ENCODE measurements at places on chromosomes 16 and 17. TPM values are rescaled to one million over a fixed set of nuclear protein-coding genes. Genes with fewer than 3 reads are reported as not detected.

Gene ZNF785
- 24.8 TPM for total RNA-seq

Gene OSGIN1
- total RNA-seq = 0.85 TPM

Gene NPIPA2
- 2.6 TPM for total RNA-seq

Gene CACNG3
- total RNA-seq = not detected

Gene C16orf74
- 3.6 TPM for total RNA-seq

Gene IGSF6
- 1.7 TPM for total RNA-seq

Gene TELO2
- total RNA-seq = 57.1 TPM

Gene ANKS4B
- not detected for total RNA-seq

Gene DBF4B
- total RNA-seq = 27.7 TPM

Gene BICDL2
- 1.6 TPM for total RNA-seq

- no peaks in the 10 kb centered on the region for H3K4me1 ChIP-seq
- H3K4me3 ChIP-seq = no peak overlapping the region
- H3K27me3 ChIP-seq = peaks cover 22% of the 10 kb centered on the region
- no peaks in the 10 kb centered on the region for H3K36me3 ChIP-seq
- DNase-seq = no peak
These were observed 22.8 kb downstream of the GJC1 start for GRCh38 chr17:44807093-44807816.

DNA sequence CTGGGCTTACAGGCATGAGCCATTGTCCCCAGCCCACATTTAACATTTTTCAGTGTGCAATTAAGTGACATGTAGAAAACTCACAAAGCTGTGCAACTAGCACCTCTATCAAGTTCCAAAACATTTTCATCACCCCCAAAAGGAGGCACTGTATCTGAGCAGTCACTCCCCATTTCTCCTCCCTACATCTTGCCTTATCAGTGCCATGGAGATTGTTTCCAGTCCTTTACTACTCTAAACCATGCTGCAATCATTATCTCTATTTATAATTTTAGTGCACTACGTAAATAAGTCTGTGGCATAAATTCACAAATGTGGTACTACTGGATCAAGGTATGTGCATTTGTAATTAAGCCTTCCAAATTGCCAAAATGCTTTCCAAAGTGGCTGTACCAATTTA, 7.6 kb downstream of the MRPS23 start:
- no peak overlapping the region for H3K27ac ChIP-seq
- peaks cover 6% of the 10 kb centered on the region for H3K4me1 ChIP-seq
- no peak overlapping the region for H3K4me3 ChIP-seq
- DNase-seq = no peak

GRCh38 chr16:49739381-49739780, 116.5 kb downstream of the ZNF423 start:
- H3K27ac ChIP-seq = no peak overlapping the region
- H3K36me3 ChIP-seq = no peaks in the 10 kb centered on the region
- H3K4me1 ChIP-seq = no peaks in the 10 kb centered on the region
- DNase-seq = no peak
- H3K4me3 ChIP-seq = no peak overlapping the region

- H3K27ac ChIP-seq = no peak overlapping the region
- H3K27me3 ChIP-seq = no peaks in the 10 kb centered on the region
- H3K4me3 ChIP-seq = no peak overlapping the region
- no peak for DNase-seq
- no peaks in the 10 kb centered on the region for H3K36me3 ChIP-seq
- no peaks in the 10 kb centered on the region for H3K4me1 ChIP-seq
These were observed 314.2 kb downstream of the FOXL1 start for GRCh38 chr16:86892509-86892908.

GRCh38 chr17:2716649-2717048, 5.1 kb upstream of the CLUH start:
- H3K4me1 ChIP-seq = peaks cover 12% of the 10 kb centered on the region
- DNase-seq = no peak
- H3K27me3 ChIP-seq = no peaks in the 10 kb centered on the region

DNA sequence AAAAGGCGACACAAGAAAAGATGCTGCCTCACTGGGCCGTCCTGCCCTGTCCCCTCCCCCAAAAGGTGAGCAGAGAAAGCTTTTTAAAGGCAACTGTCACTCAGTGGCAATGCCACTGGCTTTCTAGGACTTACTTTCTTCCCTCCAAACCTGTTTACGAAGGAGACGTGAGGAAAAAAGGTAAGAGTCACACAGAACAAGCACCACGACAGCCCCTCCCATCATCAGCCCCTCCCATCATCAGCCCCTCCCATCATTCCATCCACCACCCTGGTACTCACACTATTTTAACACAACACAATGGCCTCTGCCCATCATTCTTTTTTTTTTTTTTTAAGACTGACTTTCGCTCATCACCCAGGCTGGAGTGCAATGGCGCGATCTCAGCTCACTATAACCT, 77.1 kb downstream of the NXN start:
- peaks cover 6% of the 10 kb centered on the region for H3K4me1 ChIP-seq
- H3K27ac ChIP-seq = no peak overlapping the region
- H3K36me3 ChIP-seq = no peaks in the 10 kb centered on the region
- H3K4me3 ChIP-seq = no peak overlapping the region
- peaks cover 52% of the 10 kb centered on the region for H3K27me3 ChIP-seq

DNA sequence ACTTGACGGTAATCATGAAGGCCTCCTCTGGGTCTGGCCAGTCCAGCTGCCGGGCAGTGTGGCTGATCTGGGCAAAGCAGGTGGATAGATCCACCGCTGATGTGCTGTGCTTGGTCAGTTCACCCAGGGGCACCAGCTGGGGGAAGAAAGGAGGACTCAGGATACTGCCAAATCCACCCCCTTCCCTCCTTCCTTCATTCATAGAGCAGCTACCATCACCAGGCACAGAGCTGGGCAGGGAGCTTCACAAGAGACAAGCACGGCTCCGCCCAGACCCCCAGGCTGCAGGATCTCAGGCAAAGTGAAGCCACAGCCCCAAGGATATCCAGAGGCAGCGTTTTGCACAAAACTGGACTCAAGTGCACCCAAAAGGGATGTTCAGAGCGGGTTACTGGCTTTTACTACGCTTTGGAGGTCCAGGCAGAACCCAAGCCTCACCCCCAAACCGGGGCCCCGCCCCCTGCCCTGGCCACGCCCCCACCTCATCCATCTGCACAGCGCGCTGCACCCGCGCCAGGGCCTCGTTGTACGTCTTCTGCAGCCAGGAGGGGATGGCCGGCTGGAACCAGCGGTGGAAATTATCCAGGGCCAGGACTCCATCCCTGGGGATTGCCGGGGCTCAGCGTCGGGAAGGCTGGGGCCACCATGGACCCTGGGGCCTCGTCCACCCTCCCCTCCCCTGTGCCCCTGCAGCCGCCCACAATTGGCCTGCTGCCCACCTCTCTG, 9.1 kb downstream of the UNC13D start:
- H3K27ac ChIP-seq = peak overlapping the region; percentile 92
- no peaks in the 10 kb centered on the region for H3K27me3 ChIP-seq
- H3K4me3 ChIP-seq = peak overlapping the region; percentile 3
- peaks cover 10% of the 10 kb centered on the region for H3K36me3 ChIP-seq

- peaks cover 20% of the 10 kb centered on the region for H3K4me1 ChIP-seq
- no peak overlapping the region for H3K4me3 ChIP-seq
- no peak for DNase-seq
- H3K27ac ChIP-seq = peak overlapping the region; percentile 60
- H3K36me3 ChIP-seq = peaks cover 4% of the 10 kb centered on the region
- no peaks in the 10 kb centered on the region for H3K27me3 ChIP-seq
These were observed 13.0 kb downstream of the CETP start for GRCh38 chr16:56974549-56975300.

- H3K4me1 ChIP-seq = no peaks in the 10 kb centered on the region
- peaks cover 17% of the 10 kb centered on the region for H3K36me3 ChIP-seq
- no peak for DNase-seq
- H3K4me3 ChIP-seq = no peak overlapping the region
- H3K27ac ChIP-seq = no peak overlapping the region
These were observed 9.9 kb downstream of the TAOK2 start for GRCh38 chr16:29983420-29984136.

DNA sequence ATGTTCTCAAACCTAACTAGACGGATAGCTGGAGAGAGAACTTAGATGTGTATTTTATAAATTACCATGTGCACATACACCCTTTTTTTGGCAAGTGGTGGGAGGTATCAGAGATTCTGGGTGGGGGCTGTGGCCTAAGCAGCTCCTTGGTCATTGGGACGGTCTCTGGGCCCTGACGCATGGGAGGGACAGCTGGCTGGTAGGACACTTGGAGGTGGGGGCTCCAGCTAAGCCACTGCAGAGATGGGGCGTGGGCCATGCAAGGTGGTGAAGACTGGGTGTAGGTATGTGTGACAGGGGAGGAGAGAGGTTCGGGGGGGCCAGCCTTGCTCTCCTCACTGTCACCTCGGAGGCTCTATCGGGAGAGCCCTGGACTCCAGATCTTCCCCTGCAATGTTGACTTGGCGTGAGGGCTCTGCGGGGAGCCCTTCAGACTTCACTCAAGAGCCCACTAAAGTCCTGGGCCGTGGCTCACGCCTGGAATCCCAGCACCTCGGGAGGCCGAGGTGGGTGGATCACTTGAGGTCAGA, 17.1 kb downstream of the C1QTNF1 start:
- no peak overlapping the region for H3K27ac ChIP-seq
- H3K4me1 ChIP-seq = peaks cover 4% of the 10 kb centered on the region
- DNase-seq = no peak
- no peak overlapping the region for H3K4me3 ChIP-seq
- no peaks in the 10 kb centered on the region for H3K27me3 ChIP-seq

DNA sequence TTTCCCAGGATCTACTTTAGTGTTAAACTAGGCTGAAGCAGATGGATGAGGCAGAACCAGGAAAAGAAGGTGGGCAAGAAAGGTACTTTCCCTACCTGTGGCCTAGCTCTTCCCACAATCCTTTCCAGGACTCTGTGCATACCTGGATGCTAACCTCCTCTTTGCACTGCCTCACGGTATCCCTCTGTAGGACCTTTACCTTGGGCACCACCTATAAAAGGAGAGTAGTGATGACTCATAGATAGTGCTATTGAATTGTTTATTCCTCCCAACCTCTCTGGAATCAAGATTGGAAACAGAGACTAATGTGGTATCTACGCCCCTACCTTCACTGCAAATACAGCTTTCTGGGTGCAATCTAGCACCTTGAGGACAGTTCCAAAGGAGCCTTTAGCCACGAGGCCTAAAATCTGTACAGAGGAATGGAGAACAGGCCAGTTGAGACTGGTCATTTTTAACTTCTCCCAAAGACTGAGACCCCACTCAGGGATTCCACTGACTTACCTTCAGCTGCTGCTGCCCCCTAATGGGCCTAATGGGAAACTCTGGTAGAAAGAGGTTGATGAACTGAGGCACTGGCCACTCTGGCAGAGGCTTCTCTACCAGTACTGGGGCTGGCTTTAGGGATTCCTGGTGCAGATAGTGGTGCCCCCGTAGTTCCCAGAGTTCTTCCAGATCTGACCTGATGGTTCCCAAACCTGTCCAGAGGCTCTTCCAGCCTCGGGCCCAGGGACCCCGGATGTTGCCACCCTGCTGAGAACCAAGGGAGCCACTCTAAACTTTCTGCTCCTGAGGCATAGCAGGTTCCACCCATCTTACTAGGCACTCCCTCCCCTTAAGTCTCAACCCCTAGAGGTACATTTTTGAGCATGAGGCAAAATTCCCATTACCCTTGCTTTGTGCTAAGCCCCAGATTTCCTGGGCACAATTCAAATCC, 781 bp downstream of the RSKR start:
- H3K27me3 ChIP-seq = no peaks in the 10 kb centered on the region
- H3K4me1 ChIP-seq = peaks cover 4% of the 10 kb centered on the region
- no peak overlapping the region for H3K27ac ChIP-seq
- H3K36me3 ChIP-seq = peaks cover 18% of the 10 kb centered on the region
- DNase-seq = no peak

- H3K4me1 ChIP-seq = peaks cover 6% of the 10 kb centered on the region
- H3K27me3 ChIP-seq = peaks cover 33% of the 10 kb centered on the region
- DNase-seq = no peak
- H3K36me3 ChIP-seq = no peaks in the 10 kb centered on the region
- H3K4me3 ChIP-seq = no peak overlapping the region
- no peak overlapping the region for H3K27ac ChIP-seq
These were observed 5.3 kb upstream of the WSCD1 start for GRCh38 chr17:6064868-6065267.
